GM23338 (cell line): ENCODE measurements at places on chromosomes 2 and 18.
A peak's percentile ranks its signal among the peaks of the same experiment; 100 is the strongest.

DNA sequence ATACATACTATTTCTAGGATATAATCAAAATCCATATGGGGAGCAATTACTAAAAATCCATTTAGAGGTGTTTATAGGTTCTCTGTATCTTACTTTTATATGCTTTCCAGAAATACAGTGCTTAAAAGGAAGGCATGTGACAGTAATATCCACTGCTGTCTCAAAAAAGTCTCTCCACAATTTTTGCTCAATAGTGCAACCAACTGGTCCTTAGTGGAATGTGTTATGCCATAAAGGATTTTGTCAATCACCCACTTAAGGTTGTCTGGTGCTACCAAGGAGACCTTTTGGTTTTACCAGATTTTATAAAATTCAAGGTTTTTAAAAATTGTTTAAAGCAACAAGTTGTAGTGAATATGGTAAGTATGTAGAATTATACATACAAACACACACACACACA lies 328.5 kb upstream of the DSEL start:
- no peak for DNase-seq

DNA sequence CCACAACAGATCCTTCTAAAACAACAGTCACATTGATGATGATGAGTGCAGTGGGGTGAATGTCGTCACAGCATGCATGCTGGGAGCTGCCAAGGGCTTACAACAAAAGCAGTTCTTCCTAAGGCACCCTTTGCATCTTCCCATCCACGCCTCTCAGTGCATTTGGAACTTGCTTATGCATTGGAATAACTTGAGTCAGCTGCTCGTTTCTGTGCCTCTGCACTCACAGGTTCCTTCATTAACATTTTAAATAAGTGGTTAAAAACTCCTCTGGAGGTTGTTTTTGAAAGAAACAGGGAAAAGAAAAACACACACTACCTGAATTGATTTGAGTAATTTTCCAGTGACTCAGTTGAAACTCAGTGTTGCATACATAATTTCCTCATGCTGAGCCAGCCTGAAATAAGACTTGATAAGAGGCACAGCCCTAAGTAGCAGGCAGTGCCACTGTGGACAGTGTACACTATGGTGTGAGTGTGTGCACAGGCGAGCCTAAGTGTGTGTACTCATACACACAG lies 46.8 kb upstream of the TRIM43B start:
- no peak for DNase-seq

GRCh38 chr2:36819095-36819711 lies 122.7 kb downstream of the VIT start:
- DNase-seq = peak; percentile 61

GRCh38 chr2:43084699-43085091 lies 141.7 kb downstream of the ZFP36L2 start:
- DNase-seq = no peak

GRCh38 chr2:1886405-1886992 lies 142.2 kb upstream of the PXDN start:
- peak; percentile 91 for DNase-seq

GRCh38 chr2:25514043-25514637 lies 159.2 kb downstream of the DTNB start:
- peak; percentile 19 for DNase-seq
